ENCODE measurements at places on chromosomes 16 and 17. TPM values are rescaled to one million over a fixed set of nuclear protein-coding genes. Genes with fewer than 3 reads are reported as not detected.

DLX4 gene
- total RNA-seq, result not detected

SHISA9 gene
- not detected for total RNA-seq

CCDC92B gene
- not detected for total RNA-seq

LPO gene
- total RNA-seq, result not detected

PRR35 gene
- total RNA-seq, result not detected

DRG2 gene
- 53.5 TPM for total RNA-seq

CD300E gene
- total RNA-seq, result not detected

KCTD19 gene
- total RNA-seq, result 0.65 TPM

CD300C gene
- total RNA-seq, result 0.57 TPM

OR1A1 gene
- total RNA-seq, result not detected

DNA sequence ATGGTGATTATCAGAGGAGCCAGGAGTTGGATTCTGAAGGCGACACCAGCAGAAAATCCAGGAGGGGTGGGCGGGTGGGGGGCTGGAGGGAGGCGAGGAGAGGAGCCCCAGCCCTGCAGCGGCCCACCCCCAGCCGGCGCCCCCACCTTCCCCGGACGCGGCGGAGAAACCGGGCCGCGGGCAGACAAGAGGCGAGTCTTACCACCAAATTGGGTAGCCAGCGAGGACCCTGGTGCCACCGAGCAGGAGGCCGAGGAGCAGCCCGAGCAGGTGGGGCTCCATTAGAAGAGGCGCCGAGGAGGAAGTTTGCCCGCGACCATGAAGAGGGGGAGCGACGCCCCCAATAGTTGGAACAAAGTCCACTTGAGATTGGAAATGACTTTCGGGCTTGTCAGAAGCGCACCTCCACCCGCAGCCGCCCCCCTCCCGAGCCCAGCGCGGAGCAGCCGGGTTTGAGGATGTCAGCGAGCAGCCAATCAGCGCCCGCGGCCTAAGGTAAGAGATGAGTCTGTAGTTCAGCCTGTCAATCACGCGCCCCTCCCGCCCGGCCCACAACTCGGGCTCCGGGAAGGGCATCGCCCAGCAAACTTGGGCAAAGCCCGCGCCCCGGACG lies at the start of gene WNT3:
Gene WNT3 (minus strand): TSS at position 377 of the 613 bp plus-strand sequence. CDS start 95 bp downstream, at position 282.
- peaks cover 72% of the 10 kb centered on the region for H3K27me3 ChIP-seq
- H3K36me3 ChIP-seq, result no peaks in the 10 kb centered on the region
- no peak within 1 kb of the TSS for H3K27ac ChIP-seq
- peak; percentile 64 for DNase-seq
- H3K4me1 ChIP-seq, result peaks cover 30% of the 10 kb centered on the region
- peak within 1 kb of the TSS; percentile 58 for H3K4me3 ChIP-seq

DNA sequence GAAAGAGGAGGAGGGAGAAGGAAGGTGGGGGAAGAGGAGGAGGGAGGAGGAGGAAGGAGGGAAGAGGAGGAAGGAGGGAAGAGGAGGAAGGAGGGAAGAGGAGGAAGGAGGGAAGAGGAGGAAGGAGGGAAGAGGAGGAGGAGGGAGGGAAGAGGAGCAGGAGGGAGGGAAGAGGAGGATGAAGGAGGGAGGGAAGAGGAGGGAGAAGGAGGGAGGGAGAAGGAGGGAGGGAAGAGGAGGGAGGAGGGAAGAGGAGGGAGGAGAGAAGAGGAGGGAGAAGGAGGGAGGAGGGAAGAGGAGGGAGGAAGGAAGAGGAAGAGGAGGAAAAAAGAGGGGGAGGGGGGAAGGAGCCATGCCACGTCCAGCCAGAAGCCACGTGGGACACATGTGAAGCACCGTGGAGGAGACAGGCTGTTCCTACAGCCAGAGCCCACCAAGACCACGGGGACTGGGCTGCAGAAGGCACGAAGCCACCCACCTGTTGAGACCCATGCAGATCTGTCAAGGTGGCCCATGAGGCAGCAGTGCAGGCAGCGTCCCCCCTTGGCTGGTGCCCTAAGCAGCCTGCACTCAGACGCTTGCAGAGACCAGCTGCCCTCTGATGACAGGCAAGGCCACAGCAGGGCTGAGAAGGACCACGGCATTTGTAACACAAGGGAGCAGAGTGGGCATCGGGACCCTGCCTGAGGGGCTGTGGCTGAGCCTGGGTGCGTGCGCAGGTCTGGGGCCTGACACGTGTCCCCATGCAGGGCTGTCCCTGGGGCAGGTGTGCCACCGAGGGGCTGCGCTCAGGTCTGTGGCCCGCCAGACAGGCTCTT lies 10.3 kb downstream of the NDUFAF8 start:
- no peak overlapping the region for H3K27ac ChIP-seq
- H3K36me3 ChIP-seq, result peaks cover 27% of the 10 kb centered on the region
- H3K4me1 ChIP-seq, result peaks cover 13% of the 10 kb centered on the region
- no peaks in the 10 kb centered on the region for H3K27me3 ChIP-seq

DNA sequence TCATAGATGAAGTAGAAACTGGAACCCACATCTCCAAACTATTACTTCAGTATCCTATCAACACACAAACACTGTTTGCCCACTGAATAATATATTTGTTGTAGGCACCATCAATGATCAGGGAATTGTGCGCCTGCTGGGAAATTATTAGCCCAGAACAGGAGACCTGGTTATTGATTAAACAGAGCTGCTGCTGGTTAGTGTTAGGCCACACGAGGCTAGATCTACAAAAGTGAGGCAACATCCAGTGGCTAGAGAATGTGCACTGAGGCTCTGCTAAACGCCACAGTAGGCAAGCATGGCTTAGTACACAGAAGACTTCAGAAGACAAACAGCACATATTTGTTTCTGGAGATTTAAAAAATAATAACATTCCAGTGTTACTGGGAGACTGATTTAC lies 11.0 kb downstream of the ABHD15 start:
- H3K36me3 ChIP-seq, result peaks cover 16% of the 10 kb centered on the region
- no peak for DNase-seq
- peaks cover 24% of the 10 kb centered on the region for H3K4me1 ChIP-seq

DNA sequence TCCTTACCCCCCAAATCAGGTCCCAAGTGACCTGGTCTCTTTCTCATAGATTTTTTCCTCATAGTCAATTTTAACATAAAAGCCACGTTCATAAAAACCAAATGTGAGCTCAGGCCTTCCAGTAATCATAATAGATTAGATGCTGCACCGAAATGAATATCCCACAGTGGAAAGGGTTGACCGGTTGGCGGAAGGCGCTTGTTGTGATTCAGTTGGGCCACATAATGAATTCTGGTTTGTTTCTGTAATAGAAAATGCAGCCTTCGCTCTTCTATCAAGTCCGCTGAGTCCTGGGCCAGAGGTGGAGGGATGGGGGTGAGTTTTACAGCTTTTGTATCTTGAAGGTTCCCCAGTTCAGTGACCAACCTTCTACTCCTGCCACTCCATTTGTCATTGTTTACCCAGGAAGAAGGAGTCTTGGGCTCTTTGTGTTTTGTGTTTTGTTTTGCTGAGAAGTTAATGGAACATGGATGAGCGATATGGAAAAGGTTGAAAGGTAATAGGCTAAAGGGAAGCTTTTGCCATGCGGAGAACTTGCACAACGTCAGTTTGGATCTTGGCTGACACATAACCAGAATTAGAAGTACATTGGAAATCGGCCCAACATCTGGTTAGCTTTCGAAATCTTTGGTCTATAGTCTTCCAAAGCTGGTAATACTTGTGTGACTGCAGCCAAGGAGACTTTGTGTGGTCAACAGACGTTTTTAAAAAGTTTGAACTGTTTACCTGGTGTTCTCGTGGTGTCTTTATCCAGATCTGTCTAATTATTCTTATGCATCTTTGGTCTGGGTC lies 89.5 kb downstream of the CLEC16A start:
- H3K27ac ChIP-seq, result peak overlapping the region; percentile 36
- H3K27me3 ChIP-seq, result no peaks in the 10 kb centered on the region
- H3K4me3 ChIP-seq, result no peak overlapping the region
- peaks cover 51% of the 10 kb centered on the region for H3K4me1 ChIP-seq

DNA sequence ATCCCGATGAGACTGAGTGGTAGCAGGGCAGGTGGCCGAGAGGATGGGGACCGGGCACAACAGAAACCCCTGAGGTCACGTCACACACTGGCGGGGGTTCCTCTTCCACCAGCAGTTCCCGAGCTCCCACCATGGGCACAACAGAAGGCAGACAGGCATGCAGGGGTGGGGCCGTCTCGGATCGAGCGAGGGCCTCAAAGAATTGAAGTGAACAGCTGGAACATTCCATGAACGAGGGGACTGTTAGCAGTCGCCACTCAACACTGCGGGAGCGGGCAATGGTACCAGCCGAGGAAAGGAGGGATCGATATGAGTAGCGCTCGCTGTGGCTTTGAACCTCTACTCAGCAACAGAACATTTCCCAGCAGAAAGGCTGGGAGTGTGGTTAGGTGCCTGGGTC lies 5.3 kb downstream of the CEP131 start:
- peaks cover 10% of the 10 kb centered on the region for H3K4me1 ChIP-seq
- peaks cover 2% of the 10 kb centered on the region for H3K36me3 ChIP-seq
- no peak for DNase-seq

DNA sequence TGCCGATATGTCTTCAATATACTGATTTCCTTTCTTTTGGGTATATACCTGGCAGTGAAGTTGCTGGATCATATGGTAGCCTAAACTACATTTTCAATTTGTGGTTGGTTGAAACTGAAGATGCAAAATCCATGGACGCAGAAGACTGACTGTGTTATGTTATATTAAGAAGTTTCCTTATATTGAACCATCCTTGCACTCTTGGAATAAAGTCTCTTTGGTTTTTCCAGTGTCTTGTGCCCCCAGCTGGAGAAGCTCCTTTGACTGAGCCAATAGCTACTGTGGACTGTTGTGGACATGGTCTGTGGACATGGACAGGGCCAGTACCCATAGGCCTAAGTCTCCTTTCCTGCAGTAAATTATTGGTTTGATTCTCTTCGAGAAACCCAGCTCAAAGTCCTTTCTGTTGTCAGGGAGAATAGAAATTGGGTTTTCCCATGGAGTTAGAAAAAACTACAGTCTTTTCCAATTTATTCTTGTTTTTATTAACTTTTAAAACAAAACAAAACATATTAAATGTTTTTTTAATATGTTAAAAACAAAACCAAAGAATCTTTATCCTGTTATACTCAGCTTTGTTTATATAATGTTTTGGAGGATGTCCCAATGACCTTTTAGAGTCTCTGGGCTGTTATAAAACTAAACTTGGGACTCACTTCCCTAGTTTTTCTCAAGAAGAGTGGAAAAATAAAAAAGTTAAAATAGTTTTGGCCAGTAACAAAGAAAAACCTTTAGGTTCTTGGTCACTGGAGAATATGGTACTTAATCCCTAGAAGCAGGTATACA lies 15.2 kb upstream of the IL34 start:
- no peak overlapping the region for H3K4me3 ChIP-seq
- H3K27me3 ChIP-seq, result peaks cover 8% of the 10 kb centered on the region
- H3K27ac ChIP-seq, result no peak overlapping the region

DNA sequence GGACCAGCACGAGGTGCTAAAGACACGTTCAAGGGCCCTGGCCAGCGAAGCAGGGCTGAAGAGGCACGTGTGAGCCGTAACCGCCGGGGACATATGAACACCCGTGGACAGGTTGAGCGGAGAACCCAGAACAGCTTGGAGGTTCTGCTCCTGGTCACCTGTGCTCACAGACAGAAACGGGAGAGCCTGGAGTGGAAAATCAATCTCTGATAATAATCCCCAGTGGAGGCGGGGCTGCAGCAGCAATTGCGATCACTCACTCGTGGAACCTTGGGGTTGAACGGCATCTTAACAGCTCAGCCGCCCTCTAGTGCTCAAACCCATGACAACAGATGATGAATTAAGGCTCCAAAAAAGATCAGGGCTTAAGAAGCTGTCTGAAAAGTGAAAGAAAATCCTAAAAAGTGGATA lies 25.6 kb downstream of the WIPI1 start:
- peak; percentile 67 for DNase-seq
- H3K4me1 ChIP-seq, result peaks cover 17% of the 10 kb centered on the region
- H3K4me3 ChIP-seq, result no peak overlapping the region
- peaks cover 73% of the 10 kb centered on the region for H3K36me3 ChIP-seq

DNA sequence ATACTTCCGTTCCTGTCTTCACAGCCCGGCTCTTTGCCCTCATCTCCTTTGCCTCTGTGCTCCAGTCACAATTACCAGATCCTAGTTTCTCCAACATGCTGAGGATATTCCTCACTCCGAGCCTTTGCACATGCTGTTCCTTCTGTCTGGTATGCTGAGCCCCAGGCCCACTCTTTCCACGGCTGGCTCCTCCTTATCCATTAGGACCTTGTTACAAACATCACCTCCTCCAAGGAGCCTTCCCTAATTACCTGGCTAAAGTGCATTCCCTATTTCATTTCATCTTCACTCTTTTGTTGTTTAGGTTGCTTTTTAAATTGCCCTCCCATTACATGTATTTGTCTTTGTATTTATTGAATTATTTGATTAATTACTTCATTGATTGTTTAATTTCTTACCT lies 14.9 kb upstream of the ADGRG1 start:
- H3K36me3 ChIP-seq, result no peaks in the 10 kb centered on the region
- H3K4me1 ChIP-seq, result peaks cover 63% of the 10 kb centered on the region
- no peak for DNase-seq
- H3K27me3 ChIP-seq, result no peaks in the 10 kb centered on the region

GRCh38 chr16:67888331-67888730 lies 3.6 kb downstream of the NRN1L start:
- DNase-seq, result no peak
- H3K4me1 ChIP-seq, result peaks cover 7% of the 10 kb centered on the region
- H3K4me3 ChIP-seq, result no peak overlapping the region
- peaks cover 9% of the 10 kb centered on the region for H3K36me3 ChIP-seq
- no peaks in the 10 kb centered on the region for H3K27me3 ChIP-seq

DNA sequence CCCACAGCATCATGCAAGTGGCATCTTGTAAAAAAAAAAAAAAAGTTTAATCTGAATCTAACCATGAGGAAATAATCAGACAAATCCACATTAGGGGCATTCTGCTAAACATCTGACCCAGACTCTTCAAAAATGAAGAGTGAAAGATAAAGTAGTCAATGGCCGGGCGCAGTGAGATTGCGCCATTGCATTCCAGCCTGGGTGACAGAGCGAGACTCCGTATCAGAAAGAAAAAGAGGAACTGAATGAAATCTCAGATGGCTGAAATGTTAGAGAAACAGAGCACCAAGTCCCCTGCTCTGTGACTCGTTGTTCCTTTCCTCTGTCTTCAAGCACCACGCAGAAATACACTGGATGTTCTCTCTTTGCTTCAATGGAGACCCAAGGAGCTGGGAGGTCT lies 12.7 kb upstream of the RNF135 start:
- peaks cover 20% of the 10 kb centered on the region for H3K27me3 ChIP-seq
- H3K4me1 ChIP-seq, result peaks cover 1% of the 10 kb centered on the region
- H3K4me3 ChIP-seq, result no peak overlapping the region

DNA sequence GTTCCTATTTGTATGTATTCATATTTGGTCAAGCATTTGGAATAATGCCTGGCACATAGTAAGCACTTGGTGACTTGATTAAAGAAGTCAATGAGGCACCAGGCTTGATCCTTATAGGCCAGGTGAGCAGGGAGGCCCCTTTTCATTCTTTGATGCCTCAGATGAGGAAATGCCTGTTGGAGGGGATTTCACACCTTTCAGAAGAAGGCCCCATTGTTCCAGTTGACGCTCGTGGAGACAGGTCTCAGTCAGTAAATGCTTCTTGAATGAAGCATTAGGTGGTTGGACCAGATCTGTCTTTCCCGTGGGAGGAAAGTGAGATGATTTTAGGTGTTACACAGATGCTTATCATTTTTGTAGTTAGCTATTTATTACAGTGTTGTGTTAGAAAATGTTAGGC lies 13.0 kb downstream of the LCMT1 start:
- H3K27me3 ChIP-seq, result no peaks in the 10 kb centered on the region
- peaks cover 7% of the 10 kb centered on the region for H3K36me3 ChIP-seq
- no peak for DNase-seq
- H3K27ac ChIP-seq, result peak overlapping the region; percentile 12
- peaks cover 29% of the 10 kb centered on the region for H3K4me1 ChIP-seq

Data from activated CD8-positive, alpha-beta T cell treated with anti-CD3 and anti-CD28 coated beads, Interleukin-2, amount 10 ng/mL, durations not matched to agents 7 days and 5 days (primary cell).